ENCODE measurements at places on chromosomes 3 and 15. TPM values are rescaled to one million over a fixed set of nuclear protein-coding genes. Genes with fewer than 3 reads are reported as not detected.

EPHB1 gene
- total RNA-seq: 2.6 TPM

DNA sequence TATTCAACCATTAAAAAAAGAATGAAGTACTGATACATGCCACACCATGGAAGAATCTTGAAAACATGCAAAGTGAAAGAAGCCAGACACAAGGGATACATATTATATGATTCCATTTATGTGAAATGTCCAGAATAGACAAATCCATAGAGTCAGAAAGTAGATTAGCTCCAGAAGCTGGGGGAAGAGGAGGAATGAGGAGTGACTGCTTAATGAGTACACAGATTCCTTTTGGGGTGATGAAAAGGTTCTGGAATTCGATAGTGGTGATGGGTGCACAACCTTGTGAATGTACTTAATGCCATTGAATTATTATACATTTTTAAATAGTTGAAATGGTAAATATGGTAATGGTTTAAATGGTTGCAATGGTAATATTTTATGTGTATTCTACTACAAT, 90.6 kb upstream of the SPATA12 start:
- DNase-seq: no peak

CFAP100 gene
- 6.1 TPM for total RNA-seq

DNA sequence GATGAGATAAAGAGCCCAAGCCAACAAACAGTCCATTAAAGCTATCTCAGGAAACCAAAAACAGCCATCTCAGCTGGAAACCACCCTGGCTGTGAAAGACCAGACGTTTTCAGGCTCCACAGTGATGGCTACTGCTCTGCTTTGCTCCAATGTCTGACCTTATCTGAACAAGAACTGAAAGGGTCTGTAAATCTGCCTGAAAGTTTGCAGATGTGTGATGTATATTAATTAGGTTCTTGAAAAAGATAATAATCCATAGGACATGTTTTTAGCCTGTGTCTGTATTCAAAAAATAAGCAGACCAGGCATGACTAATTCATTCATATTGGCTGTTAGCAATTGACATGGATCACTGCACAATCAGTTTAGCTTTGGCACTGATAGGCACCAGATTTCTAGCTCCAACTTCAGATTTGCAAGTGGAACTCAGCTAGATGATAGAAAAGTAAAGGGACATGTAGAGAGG, 611.4 kb upstream of the NAALADL2 start:
- DNase-seq: no peak

All from tibial nerve (tissue), 4 donors.